ENCODE measurements at places on chromosomes 1 and 21.

GRCh38 chr1:196102826-196103225, 505.4 kb downstream of the KCNT2 start:
- DNase-seq, result no peak

DNA sequence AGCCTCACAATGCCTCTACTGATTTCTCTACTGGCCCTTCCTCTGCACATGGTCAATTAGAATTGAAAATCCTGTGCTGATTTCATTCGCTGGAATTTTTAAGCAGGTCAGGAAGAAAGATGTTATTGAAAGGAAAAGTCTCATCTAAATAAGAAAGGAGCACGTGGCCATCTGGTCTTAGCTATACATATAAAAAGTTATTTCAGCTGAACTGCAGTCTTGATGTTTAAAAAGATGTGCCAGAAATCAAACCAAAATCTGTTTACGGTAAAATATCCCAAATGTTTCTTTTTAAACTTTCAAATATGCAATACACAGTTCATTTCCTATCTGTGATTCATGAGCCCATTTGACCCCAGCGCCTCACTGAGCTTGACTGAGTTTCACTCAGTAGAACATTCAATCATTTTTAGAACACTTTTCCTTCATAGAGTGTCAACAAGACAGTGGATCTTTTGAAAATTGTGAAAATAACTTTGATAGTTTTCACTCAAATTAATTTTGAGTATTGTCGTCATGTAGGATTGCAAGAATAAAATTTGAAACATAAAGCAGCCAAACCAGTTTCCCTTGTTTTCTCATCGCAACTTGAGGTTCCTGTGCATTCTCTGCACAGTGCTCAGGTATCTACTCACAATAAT, 293.6 kb downstream of the PTPRC start:
- DNase-seq, result no peak

GRCh38 chr21:37866027-37866426, 50.2 kb downstream of the KCNJ6 start:
- DNase-seq, result no peak

DNA sequence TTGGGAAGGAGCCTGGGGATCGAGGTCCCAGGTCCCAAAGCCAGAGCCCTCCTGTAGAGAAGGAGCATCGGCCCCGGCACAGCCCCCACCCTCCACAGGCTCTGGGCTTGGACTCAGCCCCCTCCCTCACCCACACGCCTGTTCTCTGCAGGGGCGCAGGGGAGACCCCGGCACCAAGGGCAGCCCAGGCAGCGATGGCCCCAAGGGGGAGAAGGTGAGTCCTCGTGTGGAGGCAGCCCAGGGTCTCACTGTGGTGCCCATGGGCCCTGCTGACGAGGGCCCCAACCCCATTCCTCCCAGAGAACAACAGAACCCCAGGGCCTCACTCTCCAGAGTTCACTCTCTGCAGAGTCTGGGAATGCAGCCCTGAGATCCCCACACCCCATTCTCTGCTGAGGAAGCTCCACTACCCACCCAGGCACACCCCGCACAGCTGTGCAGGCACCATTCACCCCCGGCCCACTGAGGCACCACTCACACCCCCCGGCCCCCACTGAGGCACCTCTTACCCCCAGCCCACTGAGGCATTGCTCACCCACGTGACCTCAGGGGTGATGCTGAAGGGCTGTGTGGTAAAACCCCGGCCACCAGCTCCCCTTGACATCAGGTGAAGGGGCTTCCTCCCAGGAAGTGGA, 21.8 kb downstream of the COL6A2 start:
- peak; percentile 36 for DNase-seq

GRCh38 chr1:31423418-31423947, 10.5 kb downstream of the SERINC2 start:
- DNase-seq, result no peak

- DNase-seq, result no peak
These were observed 43.2 kb upstream of the ST6GALNAC5 start for GRCh38 chr1:76824106-76824505.

DNA sequence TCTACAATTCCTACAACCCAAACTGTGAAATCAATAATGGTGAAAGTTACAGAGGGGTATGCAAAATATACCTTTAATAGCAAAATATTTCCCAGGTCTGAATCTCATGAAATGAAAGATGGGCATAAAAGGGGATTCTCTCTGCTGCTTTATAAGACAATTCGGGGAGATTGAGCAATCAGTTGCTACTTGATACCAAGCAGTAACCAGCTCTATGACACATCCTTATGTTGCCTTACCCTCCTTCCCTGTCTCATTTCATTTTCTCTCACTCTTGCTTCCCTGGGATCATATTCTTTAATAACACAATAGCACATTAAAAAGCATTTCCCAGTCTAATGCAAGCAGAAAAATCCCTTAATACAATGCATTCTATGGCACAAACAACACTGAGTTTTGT, 29.0 kb downstream of the ZSWIM5 start:
- no peak for DNase-seq

DNA sequence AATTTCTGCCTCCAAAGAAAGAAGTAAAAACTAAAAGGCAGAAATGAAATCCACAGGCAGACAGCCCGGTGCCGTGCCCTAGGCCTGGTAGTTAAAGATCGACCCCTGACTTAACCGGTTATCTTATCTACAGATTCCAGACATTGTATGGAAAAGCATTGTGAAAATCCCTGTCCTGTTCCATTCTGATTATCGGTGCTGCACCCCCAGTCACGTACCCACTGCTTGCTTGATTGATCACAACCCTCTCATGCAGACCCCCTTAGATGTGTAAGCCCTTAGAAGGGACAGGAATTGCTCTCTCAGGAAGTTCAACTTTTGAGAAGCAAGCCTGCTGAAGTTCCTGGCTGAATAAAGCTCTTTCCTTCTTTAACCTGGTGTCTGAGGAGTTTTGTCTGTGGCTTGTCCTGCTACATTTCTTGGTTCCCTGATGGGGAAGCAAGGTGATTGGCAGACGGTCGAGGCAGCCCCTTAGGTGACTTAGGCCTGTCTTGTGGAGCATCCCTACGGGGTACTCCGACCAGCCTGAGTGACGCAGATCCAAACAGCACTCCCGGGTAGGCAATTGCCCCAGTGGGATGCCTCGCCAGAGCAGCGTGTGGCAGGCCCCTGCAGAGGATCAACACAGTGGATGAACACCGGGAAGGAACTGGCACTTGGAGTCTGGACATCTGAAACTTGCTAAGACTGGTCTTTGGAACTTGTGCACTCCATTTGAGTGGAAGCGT, 111.2 kb upstream of the PPM1J start:
- no peak for DNase-seq

DNA sequence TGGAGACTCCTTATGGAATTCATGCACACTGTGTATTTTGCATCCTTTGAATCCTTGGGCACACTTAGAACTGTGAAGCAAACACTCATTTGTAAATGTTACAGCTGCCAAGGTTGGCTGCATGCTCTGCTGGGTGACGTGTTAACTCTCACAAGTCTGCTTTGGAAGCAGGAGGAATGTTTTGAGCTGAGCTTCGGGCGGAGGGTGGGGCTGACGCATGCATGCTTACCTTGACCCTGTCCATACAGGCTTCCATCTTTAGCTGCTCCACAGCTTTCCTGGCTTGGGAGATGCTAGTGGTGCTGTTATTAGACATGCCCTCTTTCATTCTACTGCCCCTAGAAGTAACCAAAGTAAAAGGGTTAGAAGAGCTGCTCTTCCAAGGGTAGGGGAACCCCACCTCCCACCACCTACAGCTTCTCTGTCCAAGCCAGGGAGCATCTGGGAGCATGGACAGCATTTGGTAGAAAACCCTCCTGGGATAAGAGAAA, 66.0 kb downstream of the GNG4 start:
- DNase-seq, result no peak

DNA sequence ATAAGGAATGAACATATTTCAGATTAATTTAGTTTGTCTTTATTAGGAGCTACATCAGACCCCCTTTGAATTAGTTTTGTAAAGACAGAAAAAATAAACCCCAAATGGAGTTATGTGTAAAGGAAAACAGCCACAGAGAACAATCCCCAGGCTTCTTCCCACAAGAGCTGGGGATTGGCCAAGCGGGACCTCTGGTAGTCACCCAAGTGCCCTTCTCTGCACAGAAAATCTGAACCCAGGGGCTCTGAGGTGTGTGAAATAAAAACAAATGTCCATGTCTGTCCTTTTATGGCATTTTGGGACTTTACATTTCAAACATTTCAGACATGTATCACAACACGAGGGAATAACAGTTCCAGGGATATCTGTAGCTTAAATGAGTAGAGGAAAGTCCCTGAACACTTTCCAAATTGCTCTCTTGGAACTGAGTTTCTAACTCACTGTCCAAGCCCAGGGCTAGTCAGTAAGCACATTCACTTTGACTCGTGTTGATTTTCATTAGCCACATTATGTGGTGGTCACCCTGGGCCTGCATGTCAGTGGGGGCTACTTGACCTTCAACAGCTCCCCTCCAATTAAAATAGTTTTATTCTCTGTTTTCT, 22.5 kb downstream of the DPT start:
- no peak for DNase-seq

DNA sequence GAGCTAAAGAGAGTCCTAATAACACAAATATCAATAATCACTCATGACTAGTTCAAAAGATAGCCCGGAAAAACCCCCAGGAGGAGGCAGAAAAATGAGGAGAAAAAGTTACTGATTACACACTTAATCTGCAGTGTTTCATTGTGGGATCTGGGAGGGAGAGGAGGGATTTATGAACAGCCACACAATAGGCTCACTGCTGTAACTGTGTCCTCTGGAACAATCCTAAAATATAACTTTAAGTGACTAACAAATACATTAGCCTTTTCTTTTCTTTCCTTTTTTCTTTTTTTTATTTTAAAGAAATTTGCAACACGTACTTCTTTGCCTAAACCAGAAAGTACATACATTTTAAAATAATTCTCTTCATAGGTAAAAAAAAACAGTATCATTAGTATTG, 106.3 kb upstream of the LBR start:
- DNase-seq, result no peak

DNA sequence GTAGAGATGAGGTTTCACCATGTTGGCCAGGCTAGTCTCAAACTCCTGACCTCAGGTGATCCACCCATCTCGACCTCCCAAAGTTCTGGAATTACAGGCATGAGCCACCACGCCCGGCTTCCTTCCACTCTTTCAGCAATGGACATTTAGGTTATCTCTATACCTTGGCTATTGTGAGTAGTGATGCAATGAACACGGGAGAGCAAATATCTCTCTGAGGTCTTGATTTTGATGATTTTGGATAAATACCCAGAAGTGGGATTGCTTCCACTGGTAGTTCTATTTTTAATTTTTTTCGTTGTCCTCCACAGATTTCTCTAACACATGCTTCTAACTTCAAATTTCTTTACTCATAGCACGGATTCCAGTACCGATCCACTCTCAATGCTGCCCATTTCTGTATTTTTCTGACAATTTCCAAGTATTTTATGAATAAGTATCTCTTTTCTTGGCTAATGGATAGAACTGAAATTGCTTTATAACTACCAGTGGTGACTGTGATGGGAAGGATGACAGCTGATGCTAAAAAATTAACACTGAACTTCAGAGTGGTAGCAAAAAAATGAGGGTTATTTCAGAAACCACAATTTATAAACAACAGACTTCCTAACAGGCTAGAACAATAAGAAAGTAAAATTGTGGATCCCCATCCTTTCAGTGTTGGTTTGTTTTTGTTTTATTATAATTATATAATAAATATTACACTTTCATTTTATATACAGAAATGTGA, 327.5 kb upstream of the RUNX1 start:
- no peak for DNase-seq

DNA sequence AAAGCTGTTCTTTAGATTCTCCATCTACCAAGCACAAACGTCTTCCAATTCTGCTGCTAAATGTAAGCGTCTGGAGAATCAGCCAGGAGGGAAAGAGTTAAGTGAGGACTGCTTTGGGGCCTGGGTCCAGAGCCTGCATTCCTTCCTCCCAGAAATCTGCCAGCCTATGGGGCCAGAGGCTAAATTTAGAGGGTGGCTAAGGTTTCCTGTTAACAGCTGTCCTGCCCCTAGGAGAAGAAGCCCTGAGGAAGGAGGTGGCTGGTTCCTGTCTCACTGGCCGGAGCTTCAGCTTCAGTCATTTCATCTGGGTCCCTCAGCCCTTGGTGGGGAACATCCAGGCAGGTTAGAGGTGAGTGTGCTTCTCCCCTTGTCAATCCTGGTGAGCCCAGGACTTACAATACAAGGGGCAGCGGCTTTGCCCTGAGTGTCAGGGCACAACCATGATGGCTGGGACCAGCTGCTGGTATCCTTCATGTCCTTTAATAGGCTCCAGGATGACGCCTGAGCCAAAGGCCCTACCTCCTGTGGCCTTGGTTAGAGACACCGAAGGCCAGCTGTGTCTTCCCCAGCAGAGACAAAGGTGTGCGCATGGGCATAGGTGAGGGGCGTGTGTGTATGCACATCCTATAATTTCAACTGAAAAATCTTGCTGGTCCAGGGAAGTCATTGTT, at the start of gene STYXL2:
Gene STYXL2, plus strand, starts transcription at position 230 of the 671 bp plus-strand sequence. CDS start 775 bp downstream, outside the sequence.
- no peak for DNase-seq

Data from left lobe of liver (tissue), 2 donors.